ENCODE measurements at places on chromosomes 11 and 22.

GRCh38 chr11:69199583-69200315, 44.0 kb downstream of the SMIM38 start:
- DNase-seq, result no peak

DNA sequence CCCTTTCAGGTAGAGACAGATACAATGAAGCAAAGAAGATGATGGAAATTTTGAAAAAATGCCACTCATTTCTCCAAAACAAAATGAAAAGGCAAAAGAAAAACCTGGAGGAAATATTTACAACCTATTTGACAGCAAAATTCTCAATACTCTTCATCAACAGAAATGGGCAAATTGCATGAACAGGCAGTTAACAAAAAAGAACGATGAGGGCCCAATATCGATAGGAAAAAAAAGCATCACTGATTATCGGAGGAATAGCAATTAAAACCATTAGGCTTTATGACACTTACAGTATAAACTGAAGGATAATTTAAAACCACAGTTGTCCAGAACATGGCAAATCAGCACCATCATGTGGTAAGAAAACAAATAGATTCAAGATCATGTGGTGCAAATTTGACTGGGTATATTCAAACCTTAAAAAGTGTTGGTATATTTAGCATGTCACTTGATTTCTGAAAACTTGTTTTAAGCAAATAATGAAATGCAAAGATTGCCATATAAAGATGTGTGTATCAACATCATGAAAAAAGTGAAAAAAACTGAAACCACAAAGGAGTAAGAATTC, 222.9 kb downstream of the BRD1 start:
- DNase-seq, result no peak

- no peak for DNase-seq
These were observed 7.7 kb downstream of the SLC22A8 start for GRCh38 chr11:63007920-63008319.

- no peak for DNase-seq
These were observed 81.7 kb downstream of the BCR start for GRCh38 chr22:23261900-23262450.

DNA sequence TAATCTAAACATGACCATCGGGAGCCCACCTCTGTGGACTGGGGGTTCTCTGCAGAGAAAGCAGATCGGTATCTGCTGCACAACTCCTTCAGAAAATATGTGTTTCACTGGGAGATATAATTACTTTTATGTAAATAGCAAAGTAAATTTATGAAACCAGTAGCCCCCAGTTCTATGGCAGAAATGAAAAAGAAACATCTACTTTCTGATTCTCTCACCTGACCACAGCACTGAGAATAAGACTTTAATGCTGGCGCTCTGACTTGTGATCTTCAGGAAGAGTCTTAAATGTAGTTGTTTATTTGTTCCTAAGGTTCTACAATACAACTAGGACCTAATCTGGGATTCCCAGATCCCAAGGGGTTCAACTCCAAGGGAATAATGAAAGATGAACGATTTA, 518.0 kb downstream of the DLG2 start:
- no peak for DNase-seq

- no peak for DNase-seq
These were observed 90.3 kb upstream of the RTL6 start for GRCh38 chr22:44588348-44588747.

DNA sequence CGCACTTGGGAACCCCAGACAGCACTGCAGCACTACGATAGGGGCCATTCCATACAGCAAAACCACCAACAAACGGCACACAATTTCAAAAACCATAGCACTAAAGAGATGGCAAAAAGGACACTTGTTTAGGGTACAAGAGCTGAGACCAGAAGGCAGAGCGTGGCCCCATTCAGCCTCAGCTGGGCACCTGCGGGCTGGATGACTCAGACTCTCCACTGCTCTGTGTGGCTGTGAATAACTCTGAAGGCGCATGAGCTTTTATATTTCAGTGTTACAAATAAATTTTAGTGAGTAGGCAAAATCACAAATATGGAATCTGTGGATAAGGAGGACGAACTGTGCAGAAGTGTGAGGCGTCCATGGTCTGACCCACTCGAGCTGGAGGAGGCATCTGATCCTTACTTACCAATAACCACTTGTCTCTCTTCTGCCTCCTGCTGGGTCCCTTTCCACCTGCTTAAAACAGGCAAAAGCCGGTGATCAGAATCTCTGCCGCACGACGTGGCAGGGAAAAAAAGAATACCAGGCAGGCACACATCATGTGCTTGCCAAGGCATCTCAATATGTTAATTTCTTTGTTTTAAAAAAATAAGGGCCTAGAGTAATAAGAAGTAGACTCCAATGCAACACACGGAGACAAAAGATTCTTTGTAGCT, 325.7 kb downstream of the SHANK2 start:
- no peak for DNase-seq

DNA sequence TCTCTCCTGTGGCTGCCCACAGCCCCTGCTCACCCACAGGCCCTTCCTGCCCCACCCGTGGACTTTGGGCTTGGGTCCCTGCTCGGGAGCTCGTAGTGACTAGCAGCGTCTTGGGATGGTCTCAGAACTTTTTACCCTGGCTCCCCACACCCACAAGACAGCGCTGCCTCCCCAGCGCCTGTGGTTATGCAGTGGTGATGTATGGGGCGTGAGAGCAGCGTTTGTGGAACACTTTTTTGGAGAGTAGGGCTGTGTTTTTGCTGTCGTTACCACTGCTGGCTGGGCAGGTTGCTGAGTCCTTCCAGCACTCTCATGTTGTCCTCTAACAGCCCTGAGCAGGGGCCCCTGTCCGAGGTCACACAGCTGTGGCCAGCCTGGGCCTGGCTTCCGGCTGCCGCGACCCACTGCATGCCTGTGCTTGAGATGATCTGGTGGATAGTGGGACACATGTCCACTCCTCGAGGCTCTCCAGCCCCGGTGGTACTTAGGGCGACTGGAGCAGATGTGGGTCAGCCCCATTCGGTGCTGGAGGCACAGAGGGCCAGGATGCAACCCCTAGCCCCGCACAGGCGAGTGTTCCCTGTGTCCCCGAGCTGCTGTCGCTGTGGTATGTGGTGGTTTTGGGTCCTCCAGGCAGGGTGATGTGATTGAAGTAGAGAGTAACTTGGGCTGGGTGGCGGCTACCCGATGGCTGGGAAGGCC, 7.1 kb upstream of the GRAMD4 start:
- DNase-seq, result no peak

Measured in fibroblast of gingiva (primary cell).